ENCODE measurements at places on chromosomes 2 and 18. TPM values are rescaled to one million over a fixed set of nuclear protein-coding genes. Genes with fewer than 3 reads are reported as not detected.

RFTN2 gene
- total RNA-seq: 0.58 TPM

LTBP1 gene
- 214 TPM for total RNA-seq

POU3F3 gene
- total RNA-seq: 0.19 TPM

SERPINB4 gene
- total RNA-seq: not detected

TRABD2A gene
- 2.5 TPM for total RNA-seq

REEP1 gene
- total RNA-seq: under 0.01 TPM

DGKD gene
- total RNA-seq: 13.5 TPM

SLC5A7 gene
- total RNA-seq: not detected

SIGLEC15 gene
- 1.7 TPM for total RNA-seq

NCKAP1 gene
- total RNA-seq: 165 TPM

CFC1 gene
- not detected for total RNA-seq

SP100 gene
- 140 TPM for total RNA-seq

ZRANB3 gene
- 12.7 TPM for total RNA-seq

NFATC1 gene
- 2.3 TPM for total RNA-seq

RTP5 gene
- total RNA-seq: not detected

CDKL4 gene
- total RNA-seq: 11.8 TPM

LIMS3 gene
- 1.1 TPM for total RNA-seq

ACMSD gene
- total RNA-seq: 0.28 TPM

ITGB6 gene
- 0.19 TPM for total RNA-seq

TRPM8 gene
- total RNA-seq: under 0.01 TPM

PSMA8 gene
- under 0.01 TPM for total RNA-seq

NGEF gene
- 1.9 TPM for total RNA-seq

ELP2 gene
- total RNA-seq: 77.8 TPM

PTPRN gene
- 12.7 TPM for total RNA-seq

FSIP2 gene
- under 0.01 TPM for total RNA-seq

EVX2 gene
- total RNA-seq: not detected

GPR39 gene
- total RNA-seq: 2.3 TPM

NEUROD1 gene
- not detected for total RNA-seq

MTLN gene
- 57.5 TPM for total RNA-seq

MDH1B gene
- 0.56 TPM for total RNA-seq

SEC11C gene
- total RNA-seq: 30.5 TPM

AMER3 gene
- total RNA-seq: not detected

GREB1 gene
- 0.96 TPM for total RNA-seq

C1GALT1C1L gene
- 1.1 TPM for total RNA-seq

NCKAP5 gene
- 9.9 TPM for total RNA-seq

MZT2A gene
- 64.0 TPM for total RNA-seq

POTEC gene
- under 0.01 TPM for total RNA-seq

DNAJB2 gene
- 21.7 TPM for total RNA-seq

DSEL gene
- 55.0 TPM for total RNA-seq

NPHP1 gene
- total RNA-seq: 5.6 TPM

TRIM43 gene
- not detected for total RNA-seq

RNF125 gene
- total RNA-seq: 0.28 TPM

DPP4 gene
- 87.2 TPM for total RNA-seq

NT5DC4 gene
- total RNA-seq: not detected

PID1 gene
- total RNA-seq: 6.9 TPM

IL36RN gene
- under 0.01 TPM for total RNA-seq

FHOD3 gene
- 9.9 TPM for total RNA-seq

EN1 gene
- total RNA-seq: not detected
